Mesenchymal stem cell (in vitro differentiated cells and primary cell): ENCODE measurements at places on chromosomes 5 and 9.
A peak's percentile ranks its signal among the peaks of the same experiment; 100 is the strongest.

- peak; percentile 78 for DNase-seq
Measured at GRCh38 chr9:121692606-121693387, 41.4 kb downstream of the DAB2IP start.

GRCh38 chr9:70324963-70325362, 66.2 kb downstream of the SMC5 start:
- DNase-seq, result peak; percentile 51

DNA sequence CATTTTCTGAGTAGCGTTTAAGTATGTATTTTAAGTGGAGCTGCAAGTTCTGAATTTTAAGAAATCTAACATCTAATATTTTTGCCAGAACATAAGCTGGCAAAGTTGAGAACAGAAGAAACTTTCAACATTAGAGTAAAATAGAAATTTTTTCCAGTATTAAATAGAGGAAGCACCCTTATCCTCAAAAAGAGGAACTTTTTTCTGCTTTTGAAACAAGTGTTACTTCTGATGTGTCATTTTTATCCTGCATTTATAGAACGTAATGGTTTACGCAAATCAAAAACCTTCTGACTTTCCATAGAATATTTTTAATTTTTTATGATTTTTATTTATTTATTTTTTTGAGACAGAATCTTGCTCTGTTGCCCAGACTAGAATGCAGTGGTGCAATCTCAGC, 21.8 kb downstream of the ZBED3 start:
- DNase-seq, result no peak

DNA sequence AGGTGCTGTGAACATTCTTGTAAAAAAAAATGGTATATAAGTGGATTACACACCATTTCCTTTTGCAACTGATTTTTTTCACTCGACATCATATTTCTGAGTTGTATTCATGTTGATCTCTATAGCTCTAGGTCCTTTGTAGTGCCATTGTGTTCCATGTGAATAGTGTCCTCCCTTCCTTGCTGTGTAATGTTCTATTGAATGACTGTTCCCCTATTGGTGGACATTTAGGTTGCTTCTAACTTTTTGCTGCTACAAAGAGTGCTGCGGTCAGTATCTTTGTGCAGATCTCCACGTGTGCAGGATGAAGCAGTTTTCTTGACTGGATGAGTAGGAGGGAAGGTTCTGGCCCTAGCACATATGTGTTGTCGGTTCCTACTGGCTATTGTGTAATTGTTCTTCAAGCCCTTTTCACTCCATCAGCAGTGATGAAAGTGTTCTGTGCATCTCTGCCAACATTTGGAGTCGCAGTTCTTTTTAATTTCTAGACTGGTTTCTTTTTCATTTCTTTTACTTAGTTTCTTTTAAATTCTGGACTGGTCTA, 20.2 kb downstream of the DAB2IP start:
- DNase-seq, result no peak
